Fibroblast of skin of left quadriceps (primary cell): ENCODE measurements at places on chromosomes 13 and 19.

DNA sequence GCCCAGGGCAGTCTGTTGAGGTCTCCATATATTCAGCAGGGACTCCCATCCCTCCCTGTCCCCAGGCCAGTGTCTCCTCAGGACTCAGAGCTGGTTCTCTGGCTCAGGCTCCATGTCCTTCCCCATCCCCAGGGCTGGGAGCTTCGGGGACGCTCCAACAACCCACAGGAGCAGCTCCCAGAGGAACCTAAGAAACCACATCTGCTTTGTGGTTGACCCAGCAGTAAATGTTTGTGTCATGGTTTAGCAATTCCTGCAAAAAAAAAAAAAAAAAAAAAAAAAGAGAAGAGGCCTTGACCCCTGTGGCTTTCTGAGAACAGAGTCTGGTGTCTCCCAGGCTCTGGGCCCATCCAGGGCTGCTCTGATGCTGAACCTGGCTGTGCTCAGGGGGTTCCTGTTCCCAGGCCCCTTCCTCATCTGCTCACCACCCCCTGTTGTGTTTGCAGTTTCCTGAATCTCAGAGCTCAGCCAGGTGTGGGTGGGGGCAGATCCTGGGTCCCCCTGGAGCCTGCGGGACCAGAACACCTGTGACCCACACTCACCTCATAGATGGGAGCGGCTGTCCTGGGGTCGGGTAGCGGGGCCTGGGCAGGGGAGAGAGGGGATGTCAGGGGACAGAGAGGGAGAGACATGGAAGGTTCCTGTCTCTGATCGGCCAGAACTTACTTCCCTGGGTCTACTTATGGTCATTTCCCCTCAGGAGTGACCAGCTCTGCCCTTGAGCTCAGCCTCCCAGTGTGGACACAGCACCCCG is 25.2 kb upstream of the CEACAM1 start:
- peak; percentile 4 for DNase-seq

DNA sequence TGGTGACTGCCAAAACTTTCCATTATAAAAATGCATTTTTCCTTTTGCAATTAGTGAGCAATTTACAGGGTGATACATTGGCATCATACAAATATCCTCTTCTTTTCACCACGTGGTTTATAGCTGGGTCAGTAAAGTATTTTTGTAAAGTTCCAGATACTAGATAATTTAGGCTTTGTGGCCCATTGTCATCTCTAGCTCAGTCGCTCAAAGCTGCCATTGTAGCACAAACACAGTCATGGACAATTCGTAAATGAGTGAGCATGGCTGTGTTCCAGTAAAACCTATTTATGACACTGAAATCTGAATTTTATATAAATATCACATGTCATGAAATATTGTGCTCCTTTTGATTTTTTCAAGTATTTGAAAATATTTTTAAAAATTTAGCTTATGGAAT is 162.9 kb downstream of the USP12 start:
- no peak for DNase-seq

DNA sequence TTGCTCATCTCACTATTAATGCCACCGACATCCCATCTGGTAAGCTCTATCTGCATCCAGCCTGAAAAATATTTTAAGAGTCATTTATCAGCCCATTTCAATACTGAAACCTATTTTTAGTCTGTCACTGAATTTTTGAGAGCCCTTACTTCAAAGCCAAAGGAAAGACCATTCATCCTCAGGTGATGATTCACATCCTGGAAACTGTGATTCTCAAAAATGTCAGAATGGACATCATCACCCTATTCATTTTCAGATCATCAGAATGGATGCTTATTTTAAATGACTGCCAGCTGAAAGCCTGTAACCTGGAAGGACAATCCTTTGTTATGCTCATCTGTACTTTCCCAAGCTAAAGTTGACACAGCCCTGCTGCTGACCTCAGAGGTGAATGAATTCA is 27.0 kb downstream of the TNFSF11 start:
- DNase-seq = no peak

DNA sequence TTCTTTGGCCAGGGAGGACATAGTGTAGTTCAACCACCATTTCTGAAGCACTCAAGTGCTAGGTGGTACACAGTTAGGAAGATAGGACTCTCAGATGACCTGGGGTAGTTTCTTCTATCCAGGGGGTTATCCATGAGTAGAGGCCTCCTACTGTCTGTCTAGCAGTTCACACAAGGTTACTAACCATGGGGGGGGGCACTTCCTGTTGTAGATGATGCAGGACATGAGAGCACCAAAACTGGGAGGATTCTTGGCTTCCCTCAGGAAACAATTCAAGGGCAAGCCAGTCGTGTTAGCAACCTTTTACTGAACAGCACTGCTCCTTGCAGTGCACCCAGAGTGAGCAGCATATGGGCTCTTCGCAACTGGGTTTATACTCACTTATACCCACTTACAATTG is 8.9 kb upstream of the TPP2 start:
- DNase-seq = no peak

DNA sequence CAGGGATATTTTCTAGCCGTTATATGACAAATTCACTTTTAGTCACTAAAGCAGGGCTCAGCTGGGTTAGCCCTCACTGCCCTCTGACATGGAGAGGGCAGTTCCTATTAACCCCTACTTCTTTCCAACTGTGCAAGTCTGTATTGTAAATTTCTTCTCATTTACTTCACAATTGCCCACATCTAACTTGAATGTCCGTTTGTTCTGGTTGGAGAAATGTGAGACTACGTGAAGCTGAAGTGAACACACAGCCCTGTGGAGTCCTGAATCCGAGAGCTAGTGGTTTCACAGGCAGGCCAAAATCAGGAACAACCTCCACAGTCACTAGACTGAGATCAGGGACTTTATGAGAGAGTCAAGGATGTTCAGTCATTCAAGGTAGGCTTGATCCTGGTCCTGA is 4.4 kb upstream of the MYO16 start:
- DNase-seq = no peak

DNA sequence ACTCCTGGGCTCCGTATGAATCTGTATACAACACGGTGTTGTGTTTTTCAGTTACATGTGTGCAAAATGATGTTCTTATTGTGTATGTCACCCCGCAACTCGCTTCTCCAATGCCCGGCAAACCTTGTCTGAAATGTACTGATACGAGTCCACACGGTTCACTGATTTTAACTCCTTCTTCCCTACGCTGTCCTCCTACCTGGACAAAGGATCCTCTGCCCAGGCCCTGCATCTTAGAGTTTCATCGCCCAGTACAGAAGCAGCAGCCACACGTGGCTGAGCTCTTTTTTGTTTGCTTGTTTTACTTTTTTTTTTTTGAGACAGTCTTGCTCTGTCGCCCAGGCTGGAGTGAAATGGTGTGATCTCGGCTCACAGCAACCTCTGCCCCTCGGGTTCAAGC is 28.9 kb downstream of the ZFR2 start:
- DNase-seq = no peak

DNA sequence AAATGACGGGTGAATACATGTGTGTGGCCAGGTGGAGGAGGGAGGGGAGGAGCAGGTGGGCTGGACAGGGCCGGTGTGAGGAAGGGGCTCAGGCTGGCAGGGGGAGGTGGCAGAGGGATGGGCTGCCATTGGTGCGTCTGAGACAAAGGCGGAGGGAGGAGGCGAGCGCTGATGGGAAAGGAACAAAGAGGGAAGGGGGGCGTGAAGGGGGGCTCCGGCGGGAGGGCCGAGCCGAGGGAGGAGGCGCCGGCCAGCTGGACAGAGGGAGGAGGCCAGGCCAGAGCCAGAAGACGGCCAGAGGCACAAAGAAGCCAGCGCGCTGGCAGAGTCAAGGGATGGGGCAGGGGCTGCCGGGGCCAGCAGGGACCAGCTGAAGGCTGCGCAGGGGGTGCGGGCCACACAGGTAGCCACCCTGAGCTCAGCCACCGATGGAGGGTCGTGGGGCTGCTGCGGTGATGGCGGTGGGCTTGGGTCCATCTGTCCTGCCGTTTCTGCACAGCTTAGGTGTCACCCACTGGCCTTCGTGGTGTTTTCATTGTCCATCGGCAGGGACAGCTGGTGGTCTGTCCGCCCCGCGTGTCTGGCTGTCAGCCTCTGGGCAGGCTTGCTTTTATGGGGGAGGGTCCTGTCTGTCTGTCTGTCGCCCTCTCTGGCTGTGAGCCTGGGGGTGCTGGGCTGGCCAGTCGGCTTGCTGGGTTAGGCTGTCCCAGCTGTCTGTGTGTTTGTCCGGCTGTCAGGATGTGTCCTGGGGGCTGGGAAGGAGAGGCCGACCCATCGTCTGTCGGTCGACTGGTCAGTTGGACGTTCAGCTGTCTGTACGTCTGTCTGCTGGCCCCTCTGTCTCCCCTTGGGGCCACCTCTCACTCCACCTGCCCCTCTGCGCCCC is 2.2 kb downstream of the APC2 start:
- DNase-seq = no peak

- DNase-seq = no peak
Observed at GRCh38 chr13:98879957-98880356, 97.9 kb downstream of the DOCK9 start.

GRCh38 chr13:32042551-32042950 is 11.0 kb downstream of the FRY start:
- DNase-seq = no peak

DNA sequence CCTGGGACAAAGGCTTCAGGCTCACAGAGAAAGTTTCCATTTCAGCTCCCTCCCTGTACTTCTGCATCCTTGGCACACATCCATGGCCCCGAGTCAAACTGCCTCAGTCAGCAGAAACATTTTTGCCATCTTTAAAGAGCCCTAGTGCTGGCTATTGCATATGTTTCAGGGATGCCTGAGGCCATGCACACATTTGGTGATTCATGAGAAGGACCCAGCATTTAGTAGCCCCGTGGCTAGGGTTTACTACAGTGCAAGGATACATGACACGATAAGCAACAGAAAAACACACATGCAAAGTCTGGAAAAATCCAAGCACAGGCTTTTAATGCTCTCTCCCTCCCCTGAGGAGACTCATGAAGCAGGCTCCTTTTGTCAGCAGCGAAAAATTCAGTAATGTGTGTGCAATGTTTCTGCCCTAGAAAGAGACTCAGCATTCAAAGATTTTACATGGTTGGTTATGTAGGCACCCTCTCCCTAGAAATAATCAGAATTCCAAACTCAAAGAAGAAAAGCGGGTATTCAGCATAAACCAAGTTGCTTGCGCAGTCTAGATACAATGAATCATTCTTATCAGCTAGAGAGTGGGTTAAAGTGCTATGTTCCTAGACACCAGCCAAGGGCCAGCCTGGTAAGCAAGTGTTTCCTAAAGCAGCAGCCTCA is 17.6 kb downstream of the ACOD1 start:
- DNase-seq = peak; percentile 58

GRCh38 chr19:10226376-10227025 is 4.6 kb downstream of the S1PR2 start:
- DNase-seq = peak; percentile 94

GRCh38 chr13:101739382-101740178 is 287.1 kb downstream of the ITGBL1 start:
- DNase-seq = no peak

DNA sequence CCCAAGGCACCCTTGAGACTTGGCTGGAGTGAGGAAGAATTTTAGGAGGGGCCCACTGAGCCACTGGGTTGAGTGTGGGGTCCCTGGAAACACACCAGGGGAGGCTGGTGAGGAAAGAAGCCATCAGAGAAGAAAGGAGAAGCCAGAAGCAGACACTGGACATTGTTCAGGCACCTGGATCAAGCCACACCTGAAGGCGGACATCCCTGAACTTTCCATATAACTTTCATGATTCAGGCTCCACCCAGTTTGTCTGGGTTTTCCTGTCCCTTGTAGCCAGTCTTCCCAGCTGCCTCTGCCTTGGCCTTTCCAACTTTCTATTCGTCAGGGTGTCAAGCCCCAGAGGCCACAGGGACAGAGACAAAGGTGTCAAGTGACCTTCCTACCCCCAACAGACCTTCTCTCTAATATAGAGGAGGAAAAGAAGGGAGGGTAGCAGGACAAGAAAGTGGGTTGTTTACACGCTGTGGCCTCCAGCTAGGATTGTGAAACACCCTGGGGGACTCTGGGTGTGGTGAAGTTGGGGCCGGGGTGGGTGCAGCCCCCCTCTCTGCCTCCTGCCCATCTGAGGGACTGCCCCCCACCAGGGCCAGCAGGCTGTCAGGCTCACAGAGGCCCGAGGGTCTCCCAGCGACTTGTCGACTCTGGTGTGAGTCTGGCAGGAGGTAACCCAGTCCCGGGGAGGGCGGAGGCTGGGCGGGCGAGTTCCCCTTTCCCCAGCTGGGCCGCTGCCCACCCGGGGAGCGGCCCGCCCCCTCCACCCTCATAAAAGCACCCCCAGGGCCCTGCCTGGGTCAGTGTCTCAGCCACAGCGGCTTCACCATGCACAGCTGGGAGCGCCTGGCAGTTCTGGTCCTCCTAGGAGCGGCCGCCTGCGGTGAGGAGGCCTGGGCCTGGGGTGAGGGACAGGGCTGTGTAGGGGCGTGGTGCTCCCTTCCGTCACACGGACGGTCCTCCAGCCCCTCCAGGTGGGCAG is at the start of gene CFD:
TSS of gene CFD (plus strand) at position 797 of the 976 bp plus-strand sequence. CDS start at position 823, 26 bp downstream.
- no peak for DNase-seq

GRCh38 chr19:8215783-8216182 is 6.6 kb downstream of the CERS4 start:
- DNase-seq = no peak

GRCh38 chr13:94712812-94713560 is 641 bp upstream of the SOX21 start:
- DNase-seq = no peak

DNA sequence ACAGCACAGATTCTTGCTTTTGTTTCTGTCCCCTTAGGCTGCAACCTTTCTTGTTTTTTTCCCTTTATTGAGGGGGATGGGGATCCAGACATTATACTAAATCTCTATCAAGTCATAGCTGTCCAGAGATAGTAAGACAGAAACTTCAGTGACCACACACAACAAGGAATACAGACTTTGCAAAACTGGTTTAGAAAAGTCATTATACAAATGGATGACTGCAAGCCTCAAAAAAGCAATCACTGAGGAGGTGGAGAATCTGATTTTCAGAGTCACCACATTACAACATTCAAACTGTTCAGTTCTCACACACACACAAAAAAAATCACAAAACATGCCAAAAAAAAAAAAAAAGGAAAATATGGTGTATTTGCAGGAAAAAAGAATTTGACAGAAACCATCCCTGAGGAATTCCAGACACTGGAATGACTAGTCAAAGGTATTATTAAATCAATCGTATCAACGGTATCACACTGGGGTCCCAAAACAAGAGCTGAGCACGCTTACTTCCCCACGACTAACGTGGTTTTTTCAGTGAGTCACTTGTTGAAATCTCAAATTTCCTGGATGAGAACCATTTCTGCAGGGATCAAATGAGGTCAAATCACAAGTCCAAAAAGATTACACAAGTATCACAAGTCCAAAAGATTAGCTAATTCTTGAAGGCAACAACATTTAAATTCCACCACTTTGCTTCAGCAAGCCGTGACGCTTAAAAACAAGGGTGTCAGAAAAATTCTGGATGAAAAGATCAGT is 41.2 kb downstream of the USP12 start:
- no peak for DNase-seq
